Panc1 (cell line): ENCODE measurements at places on chromosomes 7 and 10. TPM values are rescaled to one million over a fixed set of nuclear protein-coding genes. Genes with fewer than 3 reads are reported as not detected.

AGBL3 gene
- total RNA-seq, result 2.5 TPM

CHN2 gene
- 0.15 TPM for total RNA-seq

KNDC1 gene
- total RNA-seq, result 2.6 TPM

ALOX5 gene
- 0.82 TPM for total RNA-seq

CPN1 gene
- total RNA-seq, result not detected

ANKRD30A gene
- total RNA-seq, result not detected

ASAH2 gene
- total RNA-seq, result 6.5 TPM

ENTPD7 gene
- total RNA-seq, result 15.9 TPM

AKR1D1 gene
- not detected for total RNA-seq

DNA sequence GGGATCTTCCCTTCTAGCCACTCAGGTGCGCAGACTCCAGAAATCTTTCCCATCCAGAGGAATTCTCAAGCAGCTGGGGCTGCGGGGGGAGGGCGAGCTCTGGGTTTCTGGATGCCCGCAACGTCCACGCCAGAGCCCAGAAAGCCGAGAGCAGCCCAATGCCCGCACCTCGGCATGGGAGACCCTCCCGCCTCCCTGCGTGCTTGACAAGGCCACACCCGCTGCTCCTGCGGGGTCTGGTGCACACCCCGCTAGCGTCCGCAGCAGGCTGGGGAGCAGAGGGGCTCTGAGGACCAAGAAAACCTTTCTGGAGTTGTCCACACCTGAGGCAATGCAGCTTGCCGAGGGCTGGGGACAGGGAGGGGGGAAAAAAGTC lies 66.2 kb downstream of the SLC29A4 start:
- no peak for DNase-seq

DNA sequence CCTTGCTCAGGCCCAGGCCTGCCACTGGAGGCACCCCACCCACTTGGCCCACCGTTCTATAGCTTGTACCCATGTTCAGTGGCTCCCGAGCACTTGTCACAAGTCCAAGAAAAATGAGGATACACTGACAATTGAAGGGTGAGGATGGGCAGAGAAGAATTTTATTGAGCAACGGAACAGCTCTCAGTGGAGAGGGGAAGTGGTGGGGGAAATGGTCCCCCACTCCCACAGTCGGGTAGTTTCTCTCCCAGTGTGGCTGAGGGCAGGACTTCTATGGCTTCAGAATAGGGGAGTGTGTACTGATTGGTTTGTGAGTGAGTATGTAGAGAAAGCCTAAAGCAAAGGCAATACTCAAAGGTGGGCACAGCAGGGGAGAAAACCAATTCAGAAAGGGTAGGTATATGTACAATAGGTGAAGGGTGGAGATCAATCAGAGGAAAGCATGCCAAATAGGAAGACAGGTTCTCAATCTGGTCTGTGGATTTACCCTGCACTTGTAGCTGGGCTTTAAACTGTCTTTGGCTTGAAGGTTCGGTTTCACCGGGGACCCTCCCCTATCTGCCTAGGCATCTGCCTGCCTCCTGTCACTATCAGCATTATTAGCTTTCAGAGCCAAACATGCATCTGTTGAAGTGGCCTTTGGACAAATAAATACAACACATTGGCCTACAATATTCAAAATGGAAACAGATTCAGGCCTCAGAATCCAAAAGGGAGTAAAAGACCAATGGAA lies 8.9 kb upstream of the TSPAN13 start:
- DNase-seq, result no peak

DNA sequence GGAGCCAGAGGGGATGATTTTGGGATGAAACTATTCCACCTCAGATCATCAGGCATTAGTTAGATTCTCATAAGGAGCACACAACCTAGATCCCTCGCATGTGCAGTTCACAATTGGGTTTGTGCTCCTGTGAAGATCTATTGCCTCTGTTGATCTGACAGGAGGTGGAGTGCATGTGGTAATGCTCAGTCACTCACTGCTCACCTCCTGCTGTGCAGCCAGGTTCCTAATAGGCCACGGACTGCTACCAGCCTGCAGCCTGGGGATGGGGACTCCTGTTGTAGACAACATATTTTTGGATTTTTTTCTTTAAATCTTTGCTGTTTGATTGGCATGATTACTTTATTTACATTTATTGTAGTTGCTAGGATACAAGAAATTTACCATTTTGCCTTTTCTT lies 765.0 kb downstream of the INHBA start:
- no peak for DNase-seq

- DNase-seq, result no peak
Observed at GRCh38 chr10:44478876-44479705, 94.2 kb upstream of the CXCL12 start.

- no peak for DNase-seq
Observed at GRCh38 chr7:151124481-151124880, 38.2 kb downstream of the AGAP3 start.

DNA sequence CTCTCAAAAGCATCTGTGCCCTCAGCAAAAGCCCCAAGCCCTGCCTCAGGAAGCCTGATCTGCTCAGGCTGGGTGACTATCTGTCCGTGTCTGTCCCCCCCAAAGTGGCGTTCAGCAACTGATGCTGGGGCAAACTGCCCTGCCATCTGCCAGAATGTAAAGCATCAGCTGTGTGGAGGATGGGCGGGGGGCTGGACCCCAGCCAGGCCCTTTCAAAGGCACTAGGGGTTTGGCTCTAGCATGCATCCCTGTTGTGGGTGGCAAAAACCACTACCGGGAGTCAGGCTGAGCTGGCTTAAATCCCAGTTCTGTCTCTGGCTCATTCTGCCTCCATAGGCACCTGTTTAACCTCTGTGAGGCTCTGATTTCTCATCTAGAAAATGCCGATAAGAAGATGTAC lies 35.5 kb downstream of the GPRIN2 start:
- DNase-seq, result no peak

DNA sequence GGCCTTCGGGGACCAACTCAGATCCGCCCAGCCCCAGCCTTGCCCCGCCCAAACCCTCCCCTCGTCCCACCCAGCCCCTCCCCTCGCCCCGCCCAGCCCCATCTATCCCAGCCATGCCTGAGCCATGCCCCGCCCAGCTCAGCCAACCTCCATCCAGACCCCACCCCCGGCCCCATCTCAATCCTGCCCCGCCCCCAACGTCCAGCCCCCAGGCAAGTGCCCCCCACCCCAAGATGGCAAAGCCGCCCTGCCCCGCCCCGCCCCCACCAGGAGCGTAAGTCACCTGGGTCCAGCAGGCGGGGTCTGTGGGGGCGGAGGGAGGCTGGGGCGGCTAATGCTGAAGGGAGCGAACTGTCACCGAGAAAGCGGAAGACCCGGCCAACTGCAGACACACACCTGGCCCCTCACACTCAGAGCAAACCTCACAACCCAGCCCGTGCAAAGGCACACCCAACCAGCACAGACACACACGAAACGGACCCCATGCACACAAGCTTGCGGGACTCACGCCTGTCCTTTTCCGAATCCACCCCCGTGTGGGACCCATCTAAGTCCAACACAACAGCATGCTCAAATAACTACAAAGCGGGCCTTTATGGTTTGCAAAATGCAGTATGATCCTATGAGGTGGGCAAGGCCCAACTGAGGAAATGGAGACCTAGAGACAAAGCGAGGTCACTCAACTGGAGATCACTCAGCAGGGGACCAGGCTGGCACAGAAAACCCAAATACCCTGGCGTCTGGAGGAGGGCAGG lies 11.5 kb upstream of the OGA start:
- no peak for DNase-seq

DNA sequence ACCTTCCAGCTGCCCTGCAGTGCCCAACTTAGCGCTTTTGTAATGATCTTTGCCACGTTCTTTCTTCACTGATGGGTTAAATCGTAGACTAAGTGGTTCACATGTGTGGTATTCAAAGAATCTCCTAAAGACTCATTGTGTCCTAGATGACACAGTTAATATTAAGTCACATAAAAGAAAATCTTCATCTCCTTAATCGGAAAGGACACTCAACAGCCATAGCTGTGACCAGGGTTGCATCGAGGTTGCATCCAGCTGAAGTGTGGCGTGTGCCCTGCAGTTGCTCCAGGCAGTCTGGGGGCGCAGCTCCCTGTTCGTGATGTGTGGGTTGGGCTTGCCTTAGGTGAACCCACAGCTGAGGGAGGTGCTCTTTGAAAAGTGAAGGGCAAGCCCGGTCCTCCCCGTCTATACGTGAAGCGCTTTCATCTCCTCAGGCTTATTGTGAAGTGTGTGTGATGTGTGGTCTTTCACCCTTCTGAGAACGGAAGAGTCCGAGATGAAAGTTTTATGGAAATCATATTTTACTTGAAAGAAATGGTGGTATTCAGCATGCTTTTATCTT lies 122.7 kb downstream of the TRRAP start:
- no peak for DNase-seq

GRCh38 chr7:85177316-85177715 lies 9.5 kb downstream of the SEMA3D start:
- DNase-seq, result no peak

GRCh38 chr7:7979558-7979957 lies 11.0 kb downstream of the GLCCI1 start:
- no peak for DNase-seq

GRCh38 chr7:136342251-136342650 lies 365.1 kb upstream of the MTPN start:
- no peak for DNase-seq

DNA sequence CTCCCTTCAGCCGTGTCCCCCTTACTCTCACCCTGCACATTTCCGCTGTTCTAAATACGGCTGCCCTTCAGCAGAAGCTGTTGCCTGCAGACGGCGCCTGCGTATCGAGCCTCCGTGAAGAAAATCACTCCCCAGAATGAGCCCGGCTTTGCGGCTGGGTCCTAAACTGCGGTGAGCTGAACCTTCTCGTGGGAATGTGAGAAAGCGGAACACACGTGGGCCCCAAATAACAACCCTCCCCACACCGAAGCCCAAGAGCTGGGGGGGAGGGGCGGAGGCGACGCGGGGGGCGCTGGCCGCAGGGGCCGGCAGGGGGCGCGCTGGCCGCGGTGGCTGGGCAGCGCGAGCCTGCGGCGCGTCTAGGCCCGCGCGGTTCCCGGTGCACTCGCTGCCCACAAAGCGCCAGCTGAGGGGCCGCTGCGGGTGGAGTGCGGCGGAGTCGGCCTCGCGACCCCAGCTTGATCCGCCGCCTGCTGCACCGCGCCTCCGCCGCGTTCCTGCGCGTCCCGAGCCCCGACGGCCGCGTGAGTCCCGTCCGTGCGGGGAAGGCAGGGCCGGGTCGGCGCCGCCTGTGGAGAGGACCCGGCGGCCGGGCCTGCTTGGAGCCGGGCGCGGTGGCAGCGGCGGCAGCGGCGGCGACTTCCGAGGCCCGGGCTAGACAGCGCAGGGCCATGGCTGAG lies at the start of gene ZNF398:
ZNF398 (plus strand) TSS at position 382 of the 680 bp plus-strand sequence; CDS start at position 672, 290 bp downstream.
- no peak for DNase-seq

- no peak for DNase-seq
Observed at GRCh38 chr7:42511027-42511426, 274.0 kb upstream of the GLI3 start.

DNA sequence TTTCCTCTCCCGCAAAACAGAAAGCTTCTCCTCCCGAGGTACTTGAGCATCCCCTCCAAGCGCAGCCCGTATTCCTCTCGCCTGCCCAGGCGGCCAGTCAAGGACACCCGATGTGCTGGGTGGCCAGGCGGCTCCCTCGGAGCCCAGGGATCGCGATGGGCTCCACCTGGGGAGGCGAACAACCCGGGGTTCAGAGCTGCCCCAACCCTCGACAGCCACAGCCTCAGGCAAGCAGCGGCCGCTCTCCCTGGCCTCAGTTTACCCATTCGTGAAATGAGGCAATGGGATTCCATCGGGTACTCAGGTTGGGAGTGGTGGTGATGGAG lies 147.4 kb downstream of the CYP26A1 start:
- no peak for DNase-seq

DNA sequence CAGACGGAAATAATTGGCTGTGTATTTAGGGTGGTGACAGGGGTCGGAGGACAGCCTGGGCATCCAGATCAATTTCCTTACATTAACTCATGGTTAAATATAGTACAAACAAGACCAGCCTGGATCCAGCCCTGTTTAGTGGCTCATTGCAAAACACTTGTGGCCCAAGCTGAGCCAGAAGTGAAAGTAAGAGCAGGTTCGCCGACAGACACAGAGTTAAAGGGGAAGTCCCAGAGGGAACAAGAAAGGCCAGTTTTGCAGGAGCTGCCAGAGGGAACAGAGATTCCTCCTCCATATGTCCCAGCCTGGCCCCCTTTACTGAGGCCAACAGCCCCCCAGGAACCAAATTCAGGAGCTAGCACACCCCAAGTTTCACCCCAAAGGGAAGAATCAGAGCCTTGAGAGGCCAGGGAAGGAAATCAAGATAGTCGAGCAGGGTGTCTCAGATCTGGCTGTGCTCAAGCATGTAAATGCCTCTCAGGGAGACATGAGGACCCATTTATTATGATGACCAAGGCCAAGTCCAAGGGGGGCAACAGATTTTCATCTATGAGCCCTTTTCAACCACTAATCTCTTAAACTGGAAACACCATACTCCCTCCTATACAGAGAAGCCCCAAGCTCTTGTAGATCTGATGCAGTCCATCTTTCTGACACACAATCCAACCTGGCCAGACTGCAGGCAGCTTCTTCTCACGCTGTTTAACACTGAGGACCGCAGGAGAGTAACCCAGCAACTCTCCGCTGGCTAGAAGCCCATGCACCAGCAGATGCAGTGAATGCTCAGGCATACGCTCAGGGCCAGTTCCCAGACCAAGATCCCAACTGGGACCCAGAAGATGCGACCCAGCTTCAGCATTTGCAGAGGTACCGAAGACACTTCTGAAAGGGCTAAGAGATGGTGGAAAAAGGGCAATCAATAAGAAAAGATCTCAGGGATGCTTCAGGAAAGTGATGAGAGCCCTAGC lies 15.9 kb upstream of the ADCK2 start:
- DNase-seq, result no peak

DNA sequence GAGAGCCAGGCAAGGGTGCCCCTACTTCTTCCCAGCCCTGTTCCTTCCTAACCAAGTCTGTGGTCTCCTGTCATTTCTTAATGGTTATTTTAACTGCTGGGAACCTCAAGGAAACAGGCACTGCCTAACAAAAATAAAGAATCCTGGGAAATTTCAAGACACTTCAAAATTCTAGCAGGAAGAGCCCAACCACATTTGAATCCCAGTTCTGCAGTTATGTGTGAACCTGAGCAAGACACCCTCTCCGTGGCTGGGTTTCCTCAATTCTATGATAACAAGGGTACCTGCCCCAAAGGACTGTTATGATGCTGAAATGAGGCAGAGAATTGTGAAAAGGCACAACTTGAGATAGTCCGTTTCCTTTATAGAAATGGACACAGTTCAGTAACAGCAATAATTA lies 36.2 kb upstream of the DUSP5 start:
- DNase-seq, result no peak

DNA sequence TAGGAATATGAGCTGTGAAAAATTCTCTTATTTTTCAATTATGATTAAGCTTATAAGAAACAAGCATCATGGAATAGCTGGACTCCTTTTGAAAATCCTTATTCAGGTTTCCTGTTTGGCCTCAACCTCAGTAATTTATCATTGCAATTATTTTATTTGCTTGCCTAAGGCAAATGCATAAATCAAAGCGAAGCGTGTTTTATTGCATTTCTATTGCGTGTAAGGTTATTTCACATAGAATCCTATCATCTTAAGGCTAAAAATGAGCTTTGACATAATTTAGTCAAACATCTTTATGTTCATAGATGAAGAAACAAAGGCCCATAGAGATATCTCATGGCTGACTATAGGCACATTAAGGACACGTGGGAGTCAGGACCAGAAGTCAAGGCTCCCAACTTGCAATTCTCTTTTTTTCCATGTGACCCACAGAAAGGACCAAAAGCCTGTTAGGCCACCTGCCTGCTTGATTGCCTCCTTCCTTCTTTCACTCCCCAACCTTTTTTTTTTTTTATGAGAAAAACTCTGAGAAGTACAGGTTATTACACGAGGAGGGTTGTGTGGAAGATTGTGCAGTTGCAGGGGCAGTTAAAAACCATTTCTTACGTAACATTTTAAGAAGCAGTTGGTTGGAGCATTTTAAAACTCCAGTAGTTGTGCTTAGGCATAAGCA lies 261.0 kb downstream of the HDAC9 start:
- DNase-seq, result no peak
